D341Med (cell line): ENCODE measurements at places on chromosomes 1 and 21.

- no peak for DNase-seq
These were observed 242.7 kb downstream of the FAF1 start for GRCh38 chr1:50717327-50717726.

DNA sequence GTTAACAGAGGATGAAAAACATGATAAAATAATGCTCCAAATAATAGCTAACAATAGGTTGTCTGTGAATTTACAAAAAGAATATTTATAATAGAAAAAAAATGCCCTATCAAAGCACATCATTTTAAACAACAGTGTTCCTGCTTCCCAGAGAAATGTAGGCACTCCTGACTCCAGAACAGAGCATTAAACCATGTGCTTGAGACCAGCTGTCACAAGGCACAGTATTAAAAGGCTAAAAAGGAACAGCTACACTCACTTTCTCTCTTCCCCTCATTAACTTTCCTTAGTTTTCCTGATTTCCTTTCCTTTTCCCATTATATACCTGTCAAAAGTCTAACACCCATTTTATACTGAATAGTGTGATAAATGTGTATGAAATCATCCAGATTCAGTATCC lies 10.9 kb downstream of the VAV3 start:
- DNase-seq: no peak

GRCh38 chr1:184479435-184480167 lies 92.8 kb downstream of the C1orf21 start:
- DNase-seq: no peak

- DNase-seq: no peak
These were observed 26.7 kb downstream of the SLC2A1 start for GRCh38 chr1:42931911-42932422.

- DNase-seq: no peak
These were observed 165.1 kb upstream of the SNX7 start for GRCh38 chr1:98496256-98496995.

DNA sequence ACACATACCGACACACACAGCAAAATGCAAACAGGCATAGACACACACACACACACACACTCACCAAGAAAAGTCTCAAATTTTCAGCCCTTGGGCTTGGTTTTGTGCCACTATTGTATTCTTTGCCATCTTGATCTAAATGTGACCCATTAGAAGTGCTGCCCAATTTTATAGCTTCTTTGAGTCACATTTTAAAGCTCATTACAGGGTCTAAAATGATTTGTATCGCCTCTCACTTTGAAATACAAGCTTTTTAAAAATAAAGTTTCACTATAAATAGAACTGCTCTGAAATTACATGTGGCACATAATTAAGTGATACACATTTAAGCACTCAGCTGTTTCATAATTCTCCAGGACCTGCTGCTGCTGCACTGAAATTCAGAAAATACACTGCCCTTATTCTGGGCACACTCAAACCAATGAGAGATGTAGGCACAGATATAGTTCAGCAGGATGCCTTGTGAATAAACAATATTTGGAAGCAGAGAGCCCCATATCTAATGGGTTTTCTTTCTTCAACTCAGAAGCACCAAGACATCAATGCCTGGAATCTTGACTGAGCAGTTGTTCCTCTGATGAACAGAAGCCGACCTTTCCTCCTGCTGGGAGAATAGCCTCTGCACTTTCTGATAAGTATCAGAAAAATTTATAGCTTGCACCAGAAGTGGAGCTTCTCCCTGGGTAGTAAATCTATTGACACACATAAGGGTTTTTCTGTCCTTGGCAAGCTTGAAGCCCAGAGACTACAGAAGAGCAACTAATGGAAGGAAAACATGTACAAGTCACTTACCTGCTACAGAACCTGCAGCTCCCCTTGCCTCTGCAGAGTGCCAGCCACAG lies 37.0 kb upstream of the PLPPR4 start:
- DNase-seq: no peak
